ENCODE measurements at places on chromosomes 13 and 19.

DNA sequence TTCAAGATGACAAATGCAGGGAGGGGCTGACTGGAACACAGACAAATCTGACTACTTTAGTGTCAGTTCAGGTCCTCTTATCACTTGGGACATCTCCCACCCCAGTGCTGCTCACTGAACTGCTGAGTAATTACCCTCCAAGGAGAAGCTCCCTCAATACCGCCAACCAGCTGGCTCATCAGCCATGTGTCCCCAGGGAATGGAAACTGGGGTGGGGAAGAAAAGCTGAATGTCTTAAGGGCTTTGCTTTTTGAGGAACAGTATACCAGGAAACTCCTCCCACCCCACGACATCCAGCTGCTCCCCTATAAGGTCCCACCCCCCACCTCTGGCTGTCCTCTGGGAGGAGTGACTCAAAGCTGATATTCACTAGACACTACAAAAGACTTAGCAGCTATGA is 2.0 kb downstream of the ZNF823 start:
- DNase-seq, result peak; percentile 85

DNA sequence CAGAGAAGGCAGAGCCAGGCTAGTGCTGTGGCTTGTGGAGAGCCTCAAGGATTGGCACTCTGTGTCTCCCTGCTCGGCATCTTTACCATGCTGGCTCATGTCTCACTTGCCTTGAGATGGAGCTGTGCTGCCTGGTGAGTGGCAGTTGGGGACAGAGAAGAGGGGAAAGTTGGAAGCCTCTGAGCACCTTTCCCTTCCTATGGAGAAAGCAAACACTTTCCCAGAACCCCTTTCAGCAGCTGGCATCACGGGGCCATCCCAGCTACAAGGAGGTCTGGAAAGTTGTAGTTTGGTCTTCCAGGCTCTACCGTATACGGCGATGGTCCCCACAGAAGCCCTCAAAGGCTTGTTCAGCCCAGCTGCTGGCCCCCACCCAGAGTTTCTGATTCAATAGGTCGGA is 58.7 kb downstream of the DPF1 start:
- DNase-seq, result no peak

- DNase-seq, result no peak
Measured at GRCh38 chr19:56377105-56377924, 16.0 kb downstream of the ZNF582 start.

- no peak for DNase-seq
Measured at GRCh38 chr13:41502031-41502430, 44.7 kb downstream of the RGCC start.

DNA sequence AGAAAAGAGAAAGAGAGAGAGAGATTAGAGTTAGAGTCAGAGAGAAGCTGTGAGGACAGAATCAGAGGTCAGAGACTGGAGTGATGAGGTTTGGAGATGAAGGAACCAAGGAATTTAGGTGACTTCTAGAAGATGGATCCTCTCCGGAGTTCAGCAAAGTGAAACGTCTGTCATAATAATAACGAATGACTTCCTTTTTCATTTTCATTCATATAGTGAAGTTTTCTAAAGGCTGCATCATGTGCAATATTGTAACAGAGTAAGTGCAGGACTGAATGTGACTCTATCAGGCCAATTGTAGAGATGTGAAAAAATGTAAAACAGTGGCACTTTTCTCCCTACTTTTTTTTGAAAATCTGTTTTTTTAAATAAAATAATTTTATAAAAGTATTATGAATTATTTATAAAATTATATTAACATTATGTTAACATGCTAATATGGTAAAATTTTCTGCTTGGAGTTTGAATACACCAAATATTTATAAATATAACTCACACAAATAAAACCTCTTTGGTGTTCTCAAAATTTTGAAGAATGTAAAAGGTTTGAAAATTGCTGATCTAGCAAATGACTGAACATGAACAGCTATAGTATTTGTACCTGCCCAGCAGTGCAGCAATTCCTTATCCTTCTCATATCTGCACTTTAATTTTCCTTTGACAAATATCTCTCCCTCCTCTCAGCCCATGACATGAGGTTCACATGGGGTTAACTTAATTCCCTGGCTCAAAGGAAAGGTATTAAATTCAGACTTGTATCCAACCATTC is 4.2 kb upstream of the TNFSF11 start:
- DNase-seq, result no peak

DNA sequence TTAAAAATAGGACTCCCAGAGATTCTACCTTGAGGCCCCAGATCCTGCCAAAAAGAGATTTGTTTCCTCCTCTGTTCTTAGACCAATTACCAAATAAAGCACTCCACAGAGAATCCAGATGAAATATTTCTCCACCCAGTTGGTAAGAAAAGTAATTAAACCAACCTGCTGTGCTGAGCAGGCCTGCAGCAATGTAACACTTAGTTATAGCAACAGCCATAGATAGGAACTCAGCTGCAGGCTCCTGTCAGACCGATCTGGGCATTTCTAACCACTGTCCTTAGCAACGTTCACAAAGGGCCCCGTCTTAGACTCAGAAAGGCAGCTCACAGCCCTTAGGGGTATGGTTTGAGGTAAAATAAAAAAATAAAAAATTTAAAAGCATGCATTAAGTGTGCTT is 271.1 kb downstream of the KCNRG start:
- DNase-seq, result no peak

DNA sequence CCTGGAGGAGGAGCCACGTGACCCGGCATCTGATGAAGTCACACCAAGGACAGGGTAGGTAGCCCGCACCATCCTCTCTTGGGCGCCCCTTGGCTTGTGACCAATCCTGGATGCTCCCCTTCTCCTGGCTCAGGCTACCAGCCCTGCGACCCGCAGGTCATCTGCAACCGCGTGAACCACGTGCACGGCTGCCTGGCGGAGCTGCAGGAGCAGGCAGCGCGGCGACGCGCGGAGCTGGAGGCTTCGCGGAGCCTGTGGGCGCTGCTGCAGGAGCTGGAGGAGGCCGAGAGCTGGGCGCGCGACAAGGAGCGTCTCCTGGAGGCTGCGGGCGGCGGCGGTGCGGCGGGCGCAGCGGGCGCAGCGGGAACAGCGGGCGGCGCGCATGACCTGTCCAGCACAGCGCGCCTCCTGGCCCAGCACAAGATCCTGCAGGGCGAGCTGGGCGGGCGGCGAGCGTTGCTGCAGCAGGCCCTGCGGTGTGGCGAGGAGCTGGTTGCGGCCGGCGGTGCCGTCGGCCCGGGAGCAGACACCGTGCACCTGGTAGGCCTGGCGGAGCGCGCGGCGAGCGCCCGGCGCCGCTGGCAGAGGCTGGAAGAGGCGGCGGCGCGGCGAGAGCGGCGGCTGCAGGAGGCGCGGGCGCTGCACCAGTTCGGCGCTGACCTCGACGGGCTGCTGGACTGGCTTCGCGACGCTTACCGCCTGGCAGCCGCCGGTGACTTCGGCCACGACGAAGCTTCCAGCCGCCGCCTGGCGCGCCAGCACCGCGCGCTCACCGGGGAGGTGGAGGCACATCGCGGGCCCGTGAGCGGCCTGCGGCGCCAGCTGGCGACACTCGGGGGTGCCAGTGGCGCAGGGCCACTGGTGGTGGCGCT is 45.9 kb downstream of the SPTBN4 start:
- no peak for DNase-seq

DNA sequence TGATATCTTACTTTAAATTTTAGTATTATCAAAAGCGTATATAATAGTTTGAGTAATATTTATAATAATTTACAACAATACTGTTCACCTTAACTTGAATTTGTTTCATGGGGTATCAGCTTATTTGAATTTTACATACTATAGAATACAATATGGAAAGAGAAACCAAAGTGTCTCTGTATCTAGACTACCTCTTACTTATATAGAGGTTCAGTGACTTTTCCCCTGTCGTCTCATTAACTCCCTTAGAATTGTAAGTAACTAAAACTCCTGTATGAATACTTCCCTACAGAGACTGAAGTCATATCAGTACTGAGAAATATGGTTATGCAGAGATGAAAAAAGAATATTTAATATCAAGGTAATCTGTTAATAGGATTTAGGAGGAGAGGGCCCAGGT is 26.8 kb downstream of the COG6 start:
- DNase-seq, result no peak

DNA sequence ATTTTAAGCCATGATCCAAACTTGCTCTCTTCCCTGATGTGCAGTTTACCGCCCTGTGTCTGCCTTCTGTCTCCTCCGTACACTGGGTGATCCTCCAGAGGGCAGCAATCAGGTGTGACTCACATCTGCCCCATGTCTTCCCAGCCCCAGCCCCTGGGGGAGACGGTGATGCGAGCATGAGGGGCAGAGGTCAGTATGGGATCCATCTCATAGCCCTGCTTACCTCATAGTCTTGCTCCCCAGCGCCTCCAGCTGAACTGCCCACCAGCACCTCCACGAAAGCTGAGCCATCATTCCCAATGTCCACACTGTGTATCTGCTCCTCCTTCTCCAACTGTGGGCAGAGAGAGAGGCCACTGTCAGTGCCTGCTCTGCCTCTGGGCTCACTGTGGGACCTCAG is 14.6 kb downstream of the XRCC1 start:
- peak; percentile 62 for DNase-seq

DNA sequence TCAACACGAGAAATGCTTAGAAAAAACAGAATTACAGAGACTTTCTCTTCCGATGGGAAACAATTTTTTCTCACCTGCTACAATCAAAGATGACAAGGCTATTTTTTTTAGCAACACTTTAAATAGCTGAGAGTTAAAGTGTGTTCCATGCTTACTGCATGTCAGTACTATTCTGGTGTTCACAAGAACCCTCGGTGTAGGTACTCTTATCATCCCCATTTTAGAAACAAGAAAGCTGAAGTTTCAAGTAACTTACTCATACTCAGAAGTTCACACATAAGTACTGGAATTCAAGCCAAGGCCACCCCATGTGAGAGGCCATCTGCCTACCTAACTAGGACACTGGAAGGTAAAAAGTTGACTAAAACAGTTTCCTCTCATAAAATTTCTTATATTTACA is 9.0 kb upstream of the TNFRSF19 start:
- DNase-seq, result no peak

- DNase-seq, result no peak
Measured at GRCh38 chr13:44188257-44188656, 185.4 kb upstream of the SERP2 start.

- no peak for DNase-seq
Measured at GRCh38 chr19:50512112-50512998, 1.4 kb downstream of the ASPDH start.

- no peak for DNase-seq
Measured at GRCh38 chr13:50783717-50784290, 59.7 kb downstream of the DLEU7 start.

GRCh38 chr13:32248801-32249200 is 66.4 kb downstream of the ZAR1L start:
- no peak for DNase-seq

GRCh38 chr19:45008552-45008951 is 7.3 kb downstream of the RELB start:
- DNase-seq, result no peak

DNA sequence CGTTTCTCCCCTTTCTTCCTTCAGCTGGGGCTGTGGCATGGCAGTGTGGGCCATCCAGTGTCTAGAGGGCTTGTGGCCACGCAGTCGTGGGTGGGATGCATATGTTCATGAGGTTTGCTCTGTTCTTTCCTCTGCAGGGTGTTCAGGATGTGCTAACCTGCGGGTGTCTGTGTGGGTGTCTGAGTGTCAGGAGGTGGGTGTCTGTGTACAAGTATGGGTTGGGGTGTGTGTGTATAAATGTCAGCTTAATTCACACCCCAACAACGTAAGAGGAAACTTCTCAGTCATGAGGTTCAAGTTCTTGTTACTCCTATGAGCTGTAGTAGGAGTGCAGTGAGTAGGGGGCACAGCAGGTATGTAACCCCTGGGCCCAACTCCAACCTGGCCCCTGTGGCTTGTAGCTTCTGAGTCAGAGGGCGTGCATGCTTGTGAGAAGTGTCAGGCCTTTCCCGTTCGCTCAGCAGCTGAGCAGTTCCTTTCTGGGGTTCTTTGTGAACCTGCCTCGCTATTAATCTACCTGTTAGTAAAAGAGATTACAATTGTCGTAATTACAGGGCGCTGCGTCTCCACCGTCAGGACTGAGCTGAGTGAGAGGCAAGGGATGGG is 49.1 kb downstream of the NFIX start:
- DNase-seq, result no peak

GRCh38 chr13:110182003-110182402 is 125.0 kb downstream of the COL4A1 start:
- DNase-seq, result no peak

DNA sequence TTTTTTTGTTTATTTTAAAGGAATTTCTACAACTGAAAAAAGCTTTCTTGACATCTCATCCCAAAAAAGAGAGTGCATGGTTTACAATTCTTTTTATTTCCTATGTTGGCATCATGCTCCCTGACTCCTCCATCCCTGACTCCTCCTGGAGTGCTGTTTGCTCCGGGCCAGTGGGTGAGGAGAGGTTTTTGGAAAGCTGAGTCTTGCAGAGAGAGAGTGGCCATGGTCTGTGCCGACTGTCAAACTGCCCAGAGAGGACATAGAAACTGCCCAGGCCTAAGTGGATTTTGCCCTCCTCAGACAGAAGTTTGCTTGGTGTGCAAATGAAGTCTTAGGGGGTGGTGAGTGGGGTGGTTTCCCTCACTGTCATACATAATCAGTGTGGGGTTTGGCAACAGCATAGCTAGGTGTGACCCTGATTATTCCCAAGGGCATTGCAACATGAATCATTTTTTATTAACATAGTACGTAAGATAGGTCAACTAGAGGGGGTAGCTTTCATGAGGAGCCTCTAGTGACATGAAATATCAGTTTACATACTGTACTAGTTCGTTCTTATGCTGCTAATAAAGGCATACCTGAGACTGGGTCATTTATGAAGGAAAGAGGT is 179.8 kb upstream of the UBL3 start:
- no peak for DNase-seq

- DNase-seq, result no peak
Measured at GRCh38 chr19:12543855-12544254, 7.4 kb downstream of the ZNF564 start.

Measured in hepatic stellate cell (primary cell).